ENCODE measurements at places on chromosomes 5 and 9.

DNA sequence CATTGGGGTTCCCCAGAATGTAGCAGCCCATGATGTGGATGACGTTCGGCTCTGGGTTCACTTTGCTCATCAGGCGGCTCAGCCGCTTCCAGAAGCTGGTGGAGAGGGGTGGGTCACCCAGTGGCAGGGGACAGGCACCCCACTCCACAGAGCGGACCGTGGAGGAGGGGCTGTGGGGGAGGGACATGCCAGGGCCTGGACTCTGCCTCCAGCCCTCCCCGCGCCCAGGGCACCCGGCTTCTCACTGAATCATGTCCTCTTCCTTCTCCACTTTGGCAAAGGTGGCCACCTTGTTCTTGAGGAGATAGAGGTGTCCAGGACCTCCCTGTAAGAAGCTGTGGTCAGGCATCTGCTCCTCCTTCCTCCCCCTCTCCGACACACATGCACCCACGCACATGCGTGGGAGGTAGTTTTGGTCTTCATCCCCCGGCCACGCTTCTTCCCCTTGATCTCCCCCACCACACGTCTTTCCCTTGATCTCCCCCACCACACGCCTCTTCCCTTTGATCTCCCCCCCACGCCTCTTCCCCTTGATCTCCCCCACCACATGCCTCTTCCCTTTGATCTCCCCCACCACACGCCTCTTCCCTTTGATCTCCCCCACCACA is 8.9 kb upstream of the ENTPD8 start:
- DNase-seq, result no peak

- DNase-seq, result no peak
These were observed 602.4 kb upstream of the CLINT1 start for GRCh38 chr5:158461240-158461854.

- no peak for DNase-seq
These were observed 1251.2 kb upstream of the C9orf72 start for GRCh38 chr9:28824432-28824963.

DNA sequence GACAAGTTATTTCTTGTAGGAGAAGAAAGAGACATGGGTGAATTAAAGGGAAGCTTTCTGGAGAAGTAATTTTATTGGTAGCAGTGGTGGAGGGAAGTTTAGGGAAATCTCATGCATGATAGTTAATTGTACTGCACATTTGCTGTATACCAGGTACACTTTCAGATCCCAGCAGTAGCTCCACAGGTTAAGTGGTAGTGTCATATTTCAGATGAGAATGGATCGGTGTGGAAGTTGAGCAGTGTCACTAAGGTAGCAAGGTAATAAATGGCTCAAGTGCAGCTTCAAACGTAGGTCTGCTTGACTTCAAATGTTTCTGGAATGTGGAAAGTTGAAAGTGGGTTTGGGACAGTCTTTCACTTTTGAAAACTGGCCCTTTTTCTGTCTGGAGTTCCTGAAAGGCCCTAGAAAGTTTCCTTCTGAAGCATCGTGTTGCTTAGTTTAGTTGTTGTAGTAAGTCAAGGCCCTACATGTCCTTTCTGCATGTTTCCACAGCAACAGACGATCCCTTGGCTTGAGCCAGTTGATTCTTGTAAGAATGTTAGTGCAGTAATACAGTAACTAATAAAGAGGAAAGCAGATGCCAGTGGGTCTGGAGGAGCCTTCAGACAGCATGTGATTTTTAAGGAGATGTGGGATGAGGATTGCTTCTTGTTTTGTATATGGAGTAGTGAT is 3.7 kb downstream of the CLTA start:
- DNase-seq, result no peak

GRCh38 chr5:10607666-10608073 is 43.8 kb downstream of the ANKRD33B start:
- DNase-seq, result peak; percentile 91

- DNase-seq, result no peak
These were observed 46.1 kb upstream of the ZBED3 start for GRCh38 chr5:77133061-77133758.

DNA sequence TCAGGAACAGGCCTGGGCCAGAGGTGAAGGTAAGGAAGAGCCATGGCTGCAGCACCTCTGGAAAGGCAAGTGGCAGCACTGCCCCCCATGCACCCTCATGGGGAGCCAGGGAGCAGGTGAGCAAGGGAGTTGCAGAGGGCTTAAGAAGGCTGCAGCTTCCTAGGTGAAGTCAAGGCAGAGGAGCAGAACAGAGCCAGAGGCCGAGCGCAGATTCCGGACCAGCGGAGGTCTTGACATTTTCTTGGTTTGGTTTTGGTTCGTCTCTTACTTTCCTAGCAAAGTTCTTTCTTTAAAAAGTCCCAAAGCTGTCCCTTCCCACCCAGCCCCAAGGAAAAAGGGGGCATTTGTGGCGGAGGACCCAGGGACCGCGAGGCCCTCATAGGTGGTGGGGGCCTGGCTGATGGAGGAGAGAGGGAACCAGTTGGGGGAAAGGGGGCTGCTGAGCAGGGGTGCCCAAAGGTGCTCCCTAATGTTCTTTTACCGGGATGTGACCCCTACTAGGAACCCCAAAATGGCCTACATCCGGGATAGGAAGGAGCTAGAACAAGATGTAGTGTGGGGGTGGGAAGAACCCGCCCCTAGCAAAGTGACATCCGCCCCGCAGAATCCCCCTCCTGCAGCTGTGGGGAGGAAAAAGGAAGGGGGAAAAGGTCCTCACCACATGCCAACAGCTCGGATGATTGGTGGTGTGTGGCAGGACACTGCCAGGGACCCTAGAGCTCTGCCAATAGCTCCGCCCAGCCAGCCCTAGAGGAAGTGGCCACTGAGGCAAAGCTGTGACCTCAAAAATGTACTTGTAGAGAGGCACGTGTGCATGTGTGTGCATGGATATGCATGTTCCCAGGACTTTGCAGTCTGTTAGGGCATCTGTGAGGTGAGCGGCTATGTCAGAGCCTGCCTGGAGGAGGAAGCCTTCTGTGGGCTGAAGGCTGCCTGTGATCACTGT is 914 bp upstream of the CD72 start:
- DNase-seq, result peak; percentile 56

DNA sequence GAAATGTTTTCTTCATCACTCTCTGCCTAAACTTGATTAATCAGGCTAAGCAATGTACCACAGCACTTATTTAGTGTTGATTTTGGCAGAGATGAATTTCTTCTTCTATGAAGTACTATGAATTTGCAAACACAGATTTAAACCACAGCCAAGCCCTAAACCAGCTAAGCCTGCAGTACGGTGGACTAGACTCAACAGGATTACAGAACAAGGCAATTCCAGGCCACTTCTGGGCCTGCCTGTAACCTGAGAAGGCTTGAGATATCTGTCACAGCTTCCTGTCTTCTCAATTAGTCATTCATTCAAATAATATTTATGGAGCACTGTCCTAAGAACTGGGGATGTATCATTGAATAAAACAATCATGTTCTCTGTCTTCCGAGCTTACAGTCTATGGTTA is 32.4 kb upstream of the CAST start:
- DNase-seq, result no peak

- DNase-seq, result peak; percentile 30
These were observed 21.6 kb downstream of the ANKS6 start for GRCh38 chr9:98774746-98775145.

- DNase-seq, result no peak
These were observed 68.2 kb upstream of the CHD1 start for GRCh38 chr5:98997000-98997399.

- DNase-seq, result peak; percentile 40
These were observed 15.9 kb upstream of the RPL26L1 start for GRCh38 chr5:172943283-172943841.

- DNase-seq, result no peak
These were observed 21.5 kb downstream of the CCDC187 start for GRCh38 chr9:136282272-136282861.

DNA sequence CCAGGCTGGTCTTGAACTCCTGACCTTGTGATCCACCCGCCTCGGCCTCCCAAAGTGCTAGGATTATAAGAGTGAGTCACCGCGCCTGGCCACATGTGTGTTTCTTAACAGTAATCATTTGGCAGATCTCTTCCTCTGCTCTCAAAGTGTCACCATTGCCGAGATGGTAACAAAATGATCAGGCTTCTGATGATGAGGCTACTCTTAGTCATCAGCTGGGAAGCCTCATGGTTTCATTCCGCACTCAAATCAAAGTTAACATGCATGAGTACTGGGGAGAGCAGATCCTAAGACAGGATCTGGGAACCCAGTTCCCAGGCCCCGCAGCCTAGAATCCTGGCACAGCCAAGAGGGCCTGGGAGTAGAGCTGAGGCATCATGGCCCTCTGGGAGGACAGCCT is 27.4 kb downstream of the BARHL1 start:
- DNase-seq, result no peak

DNA sequence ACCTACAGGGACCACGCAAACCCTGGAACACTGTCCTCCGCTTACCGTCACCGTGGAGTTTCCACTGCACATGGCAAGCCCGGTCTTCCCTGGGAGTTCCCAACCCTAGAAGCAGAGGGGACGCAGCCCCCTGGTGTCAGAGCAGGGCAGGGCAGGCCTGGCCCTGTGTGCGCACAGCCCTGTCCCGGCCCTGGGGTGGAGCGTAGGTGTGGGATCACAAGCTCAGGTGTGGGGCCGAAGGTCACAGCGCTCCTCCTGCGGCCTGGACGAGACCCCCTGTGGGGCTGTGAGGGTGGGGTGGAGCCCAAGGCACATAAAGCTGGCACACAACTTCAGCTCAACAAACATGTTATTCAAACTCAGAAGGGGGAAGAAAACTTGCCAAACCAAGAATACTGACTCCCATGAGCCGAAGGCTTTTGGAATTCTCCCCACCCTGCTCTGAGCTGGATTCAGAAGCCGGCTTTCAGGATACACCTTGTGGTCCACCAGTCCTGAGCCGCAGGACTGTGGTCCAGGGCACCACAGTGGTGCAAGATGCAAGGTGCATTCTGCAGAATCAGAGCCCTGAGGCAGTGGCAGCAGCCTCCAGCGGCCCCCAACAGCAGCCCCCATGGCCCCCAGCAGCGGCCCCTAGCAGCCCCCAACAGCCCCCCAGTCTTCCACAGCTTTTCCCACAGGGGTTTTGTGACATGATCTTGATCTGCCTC is 11.8 kb upstream of the EXOC3 start:
- DNase-seq, result peak; percentile 35

DNA sequence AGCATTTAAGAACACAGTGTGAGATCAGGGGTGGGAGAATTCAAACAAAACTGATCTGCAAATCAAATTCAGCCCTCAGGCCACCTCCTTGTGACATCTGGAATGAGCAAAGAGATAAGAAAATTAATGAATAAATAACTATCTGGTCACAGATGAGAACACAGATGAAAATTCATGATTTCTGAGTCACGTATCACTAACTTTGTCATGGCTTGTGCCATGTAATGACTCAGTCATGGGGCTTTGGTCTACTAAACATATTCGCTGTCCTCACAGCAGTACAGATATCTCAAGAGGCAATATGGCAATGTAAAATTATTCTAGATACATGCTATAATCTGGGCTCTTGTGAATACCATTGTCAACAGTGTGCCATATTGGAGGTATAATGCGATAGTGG is 274.4 kb downstream of the MAN2A1 start:
- no peak for DNase-seq

- peak; percentile 33 for DNase-seq
These were observed 654 bp upstream of the TUT7 start for GRCh38 chr9:86354818-86355309.

GRCh38 chr5:1808439-1808838 is 7.2 kb downstream of the NDUFS6 start:
- DNase-seq, result no peak

DNA sequence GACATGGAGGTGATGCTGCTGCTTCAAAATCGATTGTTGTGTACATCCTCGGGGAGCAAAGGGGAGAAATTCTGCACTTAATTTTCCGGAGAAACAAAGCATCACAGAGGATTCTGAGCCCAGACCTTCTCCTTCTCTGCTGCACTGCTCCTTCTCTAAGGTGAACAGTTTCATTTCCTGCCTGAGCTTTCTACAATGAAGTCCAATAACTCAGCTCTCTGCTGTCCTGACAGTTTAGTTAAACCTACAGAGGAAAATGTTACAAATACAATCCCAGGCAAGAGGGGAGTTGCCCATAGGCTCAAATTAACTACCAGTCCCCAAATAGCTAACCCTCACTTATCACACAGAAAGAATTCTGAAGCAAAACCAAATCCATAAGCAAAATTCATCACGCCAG is 206.3 kb downstream of the EFNA5 start:
- DNase-seq, result no peak

GRCh38 chr5:72503888-72504491 is 3.2 kb downstream of the ZNF366 start:
- DNase-seq, result peak; percentile 69

GRCh38 chr5:113172231-113172826 is 195.7 kb downstream of the DCP2 start:
- DNase-seq, result no peak

- DNase-seq, result peak; percentile 12
These were observed 831 bp downstream of the INPP5E start for GRCh38 chr9:136438548-136439480.

Measured in inflammatory macrophage treated with lipopolysaccharide for 4 hours (primary cell).